Suppressor macrophage treated with lipopolysaccharide for 1 hour (primary cell): ENCODE measurements at places on chromosomes 11 and 22.

- DNase-seq, result no peak
Measured at GRCh38 chr11:69123593-69124545, 31.9 kb upstream of the SMIM38 start.

DNA sequence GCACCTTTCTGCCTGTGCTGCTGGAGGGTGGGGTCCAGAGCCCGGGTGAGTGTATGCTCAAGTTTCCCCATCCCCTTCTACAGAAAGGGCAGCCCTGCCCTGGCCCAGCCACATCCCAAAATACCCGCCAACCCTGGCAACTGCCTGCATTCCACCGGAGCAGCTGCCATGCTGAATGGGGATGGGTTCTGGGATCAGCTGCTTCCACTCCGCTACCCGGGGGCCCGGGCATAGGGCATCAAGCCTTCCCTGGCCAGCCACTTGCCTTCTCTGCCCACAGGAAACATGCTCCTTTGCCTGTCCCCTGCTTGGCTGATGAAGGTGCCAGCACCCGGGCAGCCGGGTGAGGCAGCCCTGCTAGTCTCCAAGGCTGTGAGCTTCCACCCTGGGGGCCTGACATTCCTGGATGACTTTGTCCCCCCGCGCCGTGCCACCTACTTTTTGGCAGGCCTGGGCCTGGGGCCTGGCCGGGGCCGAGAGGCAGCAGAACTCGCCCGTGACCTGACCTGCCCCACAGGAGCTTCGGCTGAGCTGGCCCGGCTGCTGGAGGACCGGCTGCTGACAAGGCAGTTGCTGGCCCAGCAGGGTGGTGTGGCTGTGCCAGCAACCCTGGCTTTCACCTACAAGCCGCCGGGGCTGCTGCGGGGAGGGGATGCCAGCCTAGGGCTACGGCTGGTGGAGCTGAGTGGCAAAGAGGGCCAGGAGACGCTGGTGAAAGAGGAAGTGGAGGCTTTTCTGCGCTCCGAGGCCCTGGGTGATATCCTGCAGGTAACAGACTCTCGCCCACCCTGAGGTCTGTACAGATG, 3.2 kb downstream of the CARNS1 start:
- no peak for DNase-seq

DNA sequence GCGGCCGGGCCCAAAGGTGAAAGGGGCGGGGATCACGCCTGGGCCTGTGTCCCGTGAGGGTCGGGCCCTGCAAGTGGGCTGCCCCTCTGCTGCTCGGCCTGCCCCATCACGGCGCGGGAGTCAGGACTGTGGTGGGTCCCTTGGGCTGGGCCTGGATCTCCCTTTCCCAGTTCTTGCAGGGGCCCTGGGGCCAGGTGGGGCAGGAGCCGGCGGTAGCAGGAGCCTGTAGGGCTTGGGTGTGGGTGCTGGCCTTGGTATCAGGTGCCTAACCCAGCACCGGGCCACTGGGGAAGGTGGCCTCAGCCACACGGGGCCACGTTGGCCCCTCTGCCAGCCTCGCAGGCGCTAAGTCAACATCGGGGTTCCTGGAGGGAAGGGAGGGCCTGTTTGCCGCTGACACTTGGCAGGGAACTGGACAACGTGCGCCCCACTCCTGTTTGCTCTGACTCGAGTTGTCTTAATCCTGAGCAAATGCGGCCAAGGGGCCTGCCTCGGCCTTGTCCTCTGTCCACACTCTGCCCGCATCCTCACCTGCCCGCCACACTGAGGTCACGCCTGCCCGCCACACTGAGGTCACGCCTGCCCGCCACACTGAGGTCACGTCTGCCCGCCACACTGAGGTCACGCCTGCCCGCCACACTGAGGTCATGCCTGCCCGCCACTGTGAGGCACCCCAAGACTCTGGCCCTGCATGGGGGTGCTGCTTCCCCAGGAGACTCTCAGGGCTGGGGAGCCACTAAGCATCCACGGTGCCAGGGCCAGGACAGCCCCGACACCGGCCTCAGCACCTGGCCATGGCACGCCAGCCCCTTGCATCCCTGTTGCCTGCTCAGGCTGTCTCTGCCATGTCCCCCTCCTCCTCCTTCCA, 14.2 kb upstream of the MUC5B start:
- no peak for DNase-seq

DNA sequence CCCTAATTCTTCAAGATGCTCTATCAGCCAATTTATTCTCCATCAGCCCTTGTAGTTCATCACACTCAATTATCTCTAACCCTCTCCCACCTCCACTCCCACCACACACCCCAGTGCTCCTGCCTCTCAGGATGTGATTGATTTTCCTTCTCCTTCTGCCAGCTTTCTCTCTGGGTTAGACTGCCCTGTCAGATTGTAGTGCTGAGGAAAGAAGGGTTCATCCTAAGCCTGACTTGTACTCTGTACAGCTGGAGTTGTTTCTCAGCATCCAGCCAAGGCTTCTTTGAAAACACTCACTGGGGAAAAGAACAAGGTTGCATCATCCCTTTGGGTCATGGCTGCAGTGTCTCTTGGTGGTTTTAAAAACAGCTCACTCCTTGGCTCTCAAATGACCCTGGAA, 61.2 kb downstream of the CECR2 start:
- no peak for DNase-seq

- no peak for DNase-seq
Measured at GRCh38 chr11:128251140-128251539, 336.2 kb downstream of the ETS1 start.

GRCh38 chr11:59429924-59430516, 3.8 kb upstream of the OR5A2 start:
- peak; percentile 81 for DNase-seq

DNA sequence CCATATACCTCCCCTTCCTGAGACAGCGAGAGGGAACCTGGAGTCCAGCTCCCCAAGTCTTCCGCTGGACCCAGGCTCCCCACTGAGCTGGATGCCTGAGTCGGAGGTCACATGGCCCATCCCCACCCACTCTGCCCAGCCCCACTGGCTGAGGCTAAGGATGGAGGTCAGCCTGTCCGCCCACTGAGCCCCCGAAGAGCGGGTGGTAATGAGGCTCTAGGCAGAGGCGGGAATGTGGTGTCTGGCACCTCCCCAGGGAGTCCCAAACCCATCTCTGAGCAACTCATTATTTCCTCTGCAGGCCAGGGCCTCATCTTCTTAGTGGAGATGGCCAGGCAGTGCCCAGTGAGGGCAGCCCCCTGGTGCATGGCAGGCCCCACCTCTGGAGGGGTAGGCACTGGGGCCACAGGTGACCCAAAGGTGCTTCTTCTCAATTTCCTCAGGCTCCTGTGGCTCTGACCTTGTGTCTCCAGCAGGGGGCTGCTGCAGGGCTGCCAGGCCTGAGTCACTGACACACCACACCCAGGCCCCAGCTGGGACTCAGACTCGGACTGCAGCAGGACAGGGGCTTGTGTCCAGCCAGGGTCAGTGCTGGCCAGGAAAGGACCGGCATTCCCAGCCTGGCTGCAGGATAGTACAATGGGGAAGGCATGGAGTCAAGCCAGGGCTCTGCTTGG, 10.2 kb upstream of the PDE2A start:
- DNase-seq, result peak; percentile 67

DNA sequence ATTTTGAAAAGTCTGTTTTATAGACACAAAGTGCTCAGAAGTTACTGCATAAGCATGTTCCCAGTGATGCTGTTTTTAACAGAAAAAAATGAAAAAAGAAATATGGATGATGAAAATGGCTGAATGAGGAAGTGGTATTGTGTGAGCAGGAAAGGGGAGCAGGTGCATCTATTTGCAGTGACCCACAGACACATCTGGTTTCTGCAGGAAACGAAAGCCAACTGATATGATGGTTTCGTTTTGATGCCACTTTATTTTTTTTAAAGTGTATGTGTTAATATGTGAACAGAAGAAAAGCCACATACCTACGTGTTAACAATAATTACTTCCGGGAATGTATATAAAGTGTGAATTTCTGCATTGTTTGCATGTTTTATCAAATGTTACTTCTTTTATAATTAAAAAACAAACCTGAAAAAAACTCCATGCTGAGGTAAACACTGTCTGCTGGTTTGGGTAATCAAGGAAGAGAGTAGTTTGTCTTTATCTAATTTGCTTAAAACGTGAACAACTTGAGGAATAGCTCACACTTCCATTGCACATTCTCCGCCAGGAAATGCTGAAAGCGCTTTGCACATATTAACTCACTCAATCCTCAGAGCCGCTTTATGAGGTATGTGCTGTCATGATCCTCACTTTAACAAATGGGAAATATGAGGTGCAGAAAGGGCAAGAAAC, 1335.9 kb downstream of the TBC1D22A start:
- DNase-seq, result no peak
